ACHN (cell line): ENCODE measurements at places on chromosomes 16 and 17.
A peak's percentile ranks its signal among the peaks of the same experiment; 100 is the strongest.

DNA sequence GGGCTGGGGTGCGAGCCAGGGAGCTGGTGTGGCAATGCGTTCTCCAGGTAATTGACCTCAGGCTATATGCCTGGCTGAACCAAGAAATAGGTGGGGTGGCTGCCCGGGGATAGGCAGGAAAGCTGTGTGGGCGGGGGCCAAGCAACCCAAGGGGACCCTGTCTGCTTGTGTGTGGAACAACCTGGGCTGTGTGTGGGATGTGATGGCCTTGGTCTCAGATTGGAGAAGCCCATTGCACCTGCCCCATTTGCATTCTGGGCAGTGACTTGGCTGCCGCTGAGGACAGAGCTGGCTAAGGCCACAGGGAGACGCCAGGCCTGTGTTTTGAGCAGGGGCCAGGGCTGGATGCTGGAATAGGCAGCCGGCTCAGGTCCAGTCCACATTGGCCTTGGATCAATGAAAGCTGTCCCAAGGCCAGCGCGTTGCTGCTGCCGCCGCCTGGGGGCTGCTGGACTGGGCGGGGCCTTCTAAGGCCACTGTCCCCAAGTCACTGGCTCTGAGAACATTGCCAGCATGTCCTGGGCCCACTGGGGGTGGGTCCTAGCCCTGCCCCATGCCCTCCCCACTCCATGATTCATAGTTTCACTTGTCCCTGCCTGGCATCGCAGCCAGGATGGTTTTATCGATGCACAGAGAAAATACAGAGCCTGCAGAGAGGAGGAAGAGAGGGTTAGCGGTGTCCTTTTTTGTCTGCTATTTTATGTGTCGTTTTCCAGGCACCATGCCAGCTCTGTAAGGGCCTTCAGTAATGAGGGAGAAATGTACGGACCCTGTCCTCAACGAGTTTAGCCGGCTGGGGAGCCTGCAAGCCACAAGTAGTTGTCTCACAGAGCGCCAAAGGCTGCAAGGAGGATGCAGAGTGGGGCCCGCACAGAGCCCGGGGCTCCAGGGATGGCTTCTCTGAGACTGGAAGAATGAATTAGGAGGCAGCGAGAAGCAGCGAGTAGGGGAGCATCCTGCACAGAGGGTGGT lies 43.9 kb downstream of the NKD1 start:
- DNase-seq: no peak

DNA sequence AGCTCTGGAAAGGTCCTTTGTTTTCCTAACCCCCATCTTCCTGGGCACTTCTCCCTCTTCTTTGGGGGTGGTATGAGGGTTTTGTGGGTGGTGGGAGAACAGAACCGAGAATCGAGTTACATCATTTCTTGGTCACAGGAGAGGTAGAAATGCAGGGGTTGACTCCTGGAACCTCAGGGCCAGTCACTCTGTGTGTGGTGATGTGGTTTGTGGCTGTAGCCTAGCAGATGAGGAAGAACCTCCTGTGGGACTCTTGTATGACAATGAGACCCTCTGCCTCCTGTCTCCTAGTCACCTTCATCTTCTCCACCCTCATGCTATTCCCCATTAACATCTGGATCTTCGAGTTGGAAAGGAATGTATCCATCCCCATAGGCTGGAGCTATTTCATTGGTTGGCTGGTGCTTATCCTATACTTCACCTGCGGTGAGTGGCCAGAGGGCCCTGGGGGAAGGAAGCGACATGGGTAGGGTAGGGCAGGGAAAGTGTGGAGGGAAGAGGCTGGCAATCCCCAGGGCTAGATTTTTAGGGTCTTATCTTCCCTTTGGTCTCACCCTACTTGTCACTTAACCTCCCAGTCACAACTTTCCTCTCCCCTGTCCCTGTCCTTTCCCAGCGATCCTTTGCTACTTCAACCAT lies 5.5 kb downstream of the ODF4 start:
- no peak for DNase-seq

- no peak for DNase-seq
These were observed 26.7 kb downstream of the SMIM36 start for GRCh38 chr17:55484575-55484974.

GRCh38 chr17:83180996-83181481 lies 101.6 kb downstream of the METRNL start:
- DNase-seq: no peak

- DNase-seq: no peak
These were observed 5.1 kb upstream of the ZFHX3 start for GRCh38 chr16:73053038-73053363.

DNA sequence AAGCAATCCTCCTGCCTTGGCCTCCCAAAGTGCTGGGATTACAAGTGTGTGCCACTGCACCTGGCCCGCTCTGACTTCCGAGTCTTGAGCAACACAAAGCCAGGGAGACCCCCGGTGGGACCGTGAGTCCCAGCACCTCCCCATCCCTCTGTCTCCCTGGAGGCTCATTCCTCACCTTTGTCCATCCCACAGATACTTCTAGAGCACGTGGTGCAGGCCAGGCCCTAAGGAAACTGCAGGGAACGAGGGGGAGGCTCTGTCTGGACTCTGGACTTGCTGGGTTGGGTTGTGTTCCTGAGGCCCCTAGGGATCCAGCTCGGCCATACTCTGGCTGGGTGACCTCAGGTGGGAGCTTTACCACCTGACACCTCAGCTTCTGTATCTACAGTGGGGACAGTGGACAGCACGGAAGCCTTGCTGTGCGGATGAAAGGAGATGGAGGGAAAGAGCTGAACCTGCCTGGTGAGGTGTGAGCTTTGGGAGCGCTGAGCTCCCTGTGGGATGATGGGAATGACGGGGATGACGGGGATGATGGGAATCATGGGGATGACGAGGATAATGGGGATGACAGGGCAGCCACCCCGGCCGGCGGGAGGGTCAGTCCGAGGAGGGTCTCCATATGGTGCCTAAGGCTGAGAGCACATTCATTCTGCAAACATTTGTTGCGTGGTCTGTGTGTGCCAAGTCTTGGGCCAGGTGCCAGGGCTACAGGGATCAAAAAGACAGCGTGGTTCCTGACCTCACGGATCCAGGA lies 26.6 kb downstream of the C16orf74 start:
- DNase-seq: no peak

GRCh38 chr16:46751381-46751780 lies 3.2 kb upstream of the MYLK3 start:
- no peak for DNase-seq

DNA sequence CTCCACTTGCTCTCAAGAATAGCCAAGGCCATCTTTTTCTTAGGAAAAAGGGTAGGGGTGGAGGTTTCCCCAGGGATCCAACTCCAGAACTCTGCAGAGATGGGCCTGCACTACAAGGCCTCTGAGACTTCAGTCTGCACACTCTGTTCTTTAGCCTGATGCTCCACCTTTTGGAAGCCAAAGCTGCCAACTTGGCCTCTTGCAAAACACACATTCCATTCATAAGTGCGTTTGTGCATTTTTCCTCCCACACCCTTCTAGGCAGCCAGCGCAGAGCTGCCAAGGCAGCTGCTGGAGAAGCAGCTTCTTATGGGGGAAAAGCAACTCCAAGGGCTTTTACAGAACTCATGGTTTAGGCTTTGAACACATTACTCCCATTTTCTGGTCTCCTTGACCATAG lies 45.3 kb downstream of the REXO5 start:
- peak; percentile 68 for DNase-seq

GRCh38 chr17:67032382-67032781 lies 12.0 kb upstream of the CACNG1 start:
- no peak for DNase-seq

- DNase-seq: peak; percentile 73
These were observed 680 bp downstream of the ZNF629 start for GRCh38 chr16:30786115-30786935.

GRCh38 chr17:39868554-39868942 lies 546 bp downstream of the ZPBP2 start:
- no peak for DNase-seq

- DNase-seq: no peak
These were observed 62.8 kb upstream of the CIBAR2 start for GRCh38 chr16:85174871-85175723.

GRCh38 chr16:66263168-66263972 lies 103.1 kb upstream of the CDH5 start:
- no peak for DNase-seq

DNA sequence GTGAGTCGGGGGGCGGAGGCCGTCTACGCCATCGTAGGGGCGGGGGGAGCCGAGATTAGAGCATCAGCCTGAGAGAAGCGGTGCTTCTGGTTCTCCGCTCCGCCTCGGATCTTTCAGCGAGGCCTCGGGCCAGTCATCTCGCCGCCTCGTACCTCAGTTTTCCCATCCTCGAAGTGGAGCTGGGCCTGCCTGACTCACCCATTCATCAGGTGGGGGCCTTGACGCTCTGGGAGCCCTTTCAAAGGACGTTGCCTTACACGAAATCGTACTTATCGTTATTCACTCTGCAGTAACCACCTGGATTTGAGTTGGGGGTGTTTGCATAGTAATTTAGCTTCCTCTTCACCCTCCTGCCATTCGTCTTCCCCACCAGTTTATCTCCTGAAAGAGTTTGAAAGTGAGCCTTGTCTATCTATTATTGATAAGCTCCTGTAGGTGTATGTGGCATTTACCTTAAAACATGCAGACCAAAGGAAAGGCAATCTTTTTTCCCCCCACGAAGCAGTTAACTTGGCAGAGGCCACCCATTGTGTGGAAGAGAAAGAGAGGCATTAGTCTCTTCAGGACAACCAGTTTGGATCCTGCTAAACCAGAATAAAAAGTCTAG lies 674 bp downstream of the TAF15 start:
- DNase-seq: peak; percentile 37

DNA sequence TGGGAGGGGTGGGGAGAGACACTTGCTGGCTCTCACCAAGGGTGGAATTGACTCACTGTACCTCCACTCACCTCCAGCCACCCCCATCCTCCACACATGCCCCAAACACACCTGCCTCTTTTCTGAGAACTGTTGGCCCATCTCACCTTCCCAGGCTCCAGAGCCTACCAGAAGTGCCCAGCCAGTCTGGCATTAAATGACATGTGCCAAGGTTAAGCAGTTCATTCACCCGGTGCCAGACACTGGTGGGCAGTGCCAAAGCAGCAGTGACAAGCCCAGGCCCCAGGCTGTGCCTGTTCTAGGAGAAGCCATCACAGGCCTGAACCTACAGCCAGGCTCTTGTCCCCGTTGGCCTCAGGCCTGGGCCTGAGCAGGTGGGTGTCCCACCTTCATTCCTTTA lies 11.2 kb downstream of the MVP start:
- DNase-seq: no peak
